Left cardiac atrium (tissue), 4 donors: ENCODE measurements at places on chromosomes 7 and 10. TPM values are rescaled to one million over a fixed set of nuclear protein-coding genes. Genes with fewer than 3 reads are reported as not detected.
A peak's percentile ranks its signal among the peaks of the same experiment; 100 is the strongest.

Gene SPRN
- not detected for total RNA-seq

GRCh38 chr10:9056521-9056920, 1002.0 kb downstream of the GATA3 start:
- no peak for DNase-seq

GRCh38 chr10:72329290-72330068, 25.2 kb downstream of the DNAJB12 start:
- DNase-seq: no peak

Gene SOSTDC1
- total RNA-seq: 8.0 TPM

GRCh38 chr10:32269343-32270100, 77.4 kb downstream of the EPC1 start:
- no peak for DNase-seq

DNA sequence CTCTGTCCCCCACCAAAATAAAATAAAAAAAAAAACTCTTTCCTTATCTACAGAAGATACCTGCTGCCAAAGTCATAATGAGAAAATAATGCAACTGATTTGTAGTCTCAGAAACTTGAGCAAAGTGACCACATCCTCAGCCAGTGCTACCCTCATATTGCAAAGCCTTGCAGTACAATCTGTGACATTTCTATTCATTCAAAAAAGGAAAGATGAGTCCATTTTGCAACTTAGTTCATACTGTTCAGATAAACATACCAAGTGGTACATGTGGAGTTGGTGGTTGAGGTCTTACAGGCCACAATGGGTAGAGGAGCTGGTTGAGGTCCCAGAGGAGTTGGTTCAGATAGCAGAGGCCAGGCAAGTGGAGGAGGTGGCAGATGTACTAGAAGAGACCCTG, 6.5 kb upstream of the EIF5AL1 start:
- DNase-seq: no peak

GRCh38 chr7:130921391-130922180, 187.6 kb upstream of the KLF14 start:
- peak; percentile 83 for DNase-seq

- DNase-seq: no peak
Observed at GRCh38 chr7:92831716-92832533, 4.4 kb downstream of the CDK6 start.

Gene PKD1L1
- 1.8 TPM for total RNA-seq

- DNase-seq: no peak
Observed at GRCh38 chr7:115267503-115267902, 345.6 kb downstream of the MDFIC start.

GRCh38 chr10:114307731-114308130, 68.7 kb downstream of the VWA2 start:
- no peak for DNase-seq

DNA sequence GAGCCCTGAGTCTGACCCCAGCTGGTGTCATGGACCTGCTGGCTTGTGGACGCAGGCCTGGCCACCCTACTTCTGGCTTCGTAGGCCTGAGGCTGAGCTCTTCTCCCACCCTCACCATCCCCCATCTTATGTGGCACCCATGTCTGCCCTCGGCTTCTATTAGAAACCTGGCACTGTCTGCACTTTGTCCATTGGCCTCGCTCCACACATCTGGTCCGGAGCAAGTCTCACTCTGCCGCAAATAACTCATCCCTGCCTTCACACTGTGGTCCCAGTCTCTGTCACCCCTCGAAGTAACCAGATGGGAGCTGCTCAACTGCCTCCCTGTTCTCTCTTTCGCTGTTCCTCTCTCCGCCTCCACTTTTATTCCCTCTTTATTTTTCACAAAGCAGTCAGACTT, 78.6 kb downstream of the TRRAP start:
- DNase-seq: no peak

Gene MRLN
- not detected for total RNA-seq

DNA sequence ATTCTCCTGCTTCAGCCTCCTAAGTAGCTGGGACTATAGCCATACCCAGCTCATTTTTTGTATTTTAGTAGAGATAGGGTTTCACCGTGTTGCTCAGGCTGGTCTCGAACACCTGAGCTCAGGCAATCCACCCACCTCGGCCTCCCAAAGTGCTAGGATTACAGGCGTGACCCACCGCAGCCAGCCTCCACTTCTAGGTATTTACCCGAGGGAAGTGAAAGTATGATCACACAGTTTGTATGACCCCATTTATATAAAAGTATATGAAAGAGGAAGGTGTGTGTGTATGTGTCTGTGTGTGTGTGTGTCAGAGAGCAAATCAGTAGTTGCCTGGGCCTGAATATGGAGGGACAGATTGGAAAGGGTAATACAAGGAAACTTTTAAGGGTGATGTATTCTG, 2.0 kb upstream of the PURB start:
- no peak for DNase-seq

Gene CLIP2
- total RNA-seq: 10.6 TPM

Gene HOXA7
- total RNA-seq: 0.39 TPM

- DNase-seq: no peak
Observed at GRCh38 chr10:60951272-60951724, 7.3 kb upstream of the RHOBTB1 start.

GRCh38 chr7:2934984-2935740, 91.1 kb upstream of the GNA12 start:
- DNase-seq: no peak

DNA sequence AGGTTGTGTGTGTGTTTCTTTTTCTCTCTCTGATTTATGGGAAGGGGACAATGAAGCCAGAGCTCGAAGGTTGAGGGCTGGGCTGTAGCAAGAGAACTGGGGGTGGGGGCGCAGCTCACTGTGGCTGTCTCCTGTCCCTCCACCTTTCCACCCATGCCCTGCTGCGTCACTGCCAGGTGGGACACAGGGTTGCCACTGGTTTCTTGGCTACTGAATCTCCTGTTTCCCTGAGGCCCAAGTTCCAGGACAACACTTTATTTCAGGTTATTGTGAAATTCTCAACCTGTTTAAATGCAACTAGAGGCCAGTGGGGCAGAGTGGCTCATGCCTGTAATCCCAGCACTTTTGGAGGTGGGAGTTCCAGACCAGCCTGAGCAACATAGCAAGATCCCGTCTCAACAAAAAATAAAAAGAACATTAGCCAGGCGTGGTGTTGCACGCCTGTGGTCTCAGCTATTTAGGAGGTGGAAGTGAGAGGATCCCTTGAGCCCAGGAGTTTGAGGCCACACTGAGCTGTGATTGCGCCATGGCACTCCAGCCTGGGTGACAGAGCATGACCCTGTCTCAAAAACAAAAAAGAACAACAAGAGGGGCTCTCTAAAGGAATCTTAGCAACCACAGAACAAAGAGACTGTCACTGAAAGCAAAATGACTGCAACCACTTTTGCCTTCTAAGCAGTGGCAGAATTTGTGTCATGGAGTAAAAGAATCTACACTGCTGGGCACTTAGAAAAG, 22.6 kb downstream of the TBATA start:
- no peak for DNase-seq

- DNase-seq: no peak
Observed at GRCh38 chr10:67839951-67840350, 2.0 kb upstream of the DNAJC12 start.

- DNase-seq: peak; percentile 65
Observed at GRCh38 chr7:55140221-55140940, 121.6 kb downstream of the EGFR start.

Gene UROS
- total RNA-seq: 59.5 TPM

Gene CYP2C19
- total RNA-seq: 0.15 TPM
